CD4-positive, alpha-beta T cell treated with Interleukin-17A for 1 hour (primary cell): ENCODE measurements at places on chromosomes 7 and 10.

GRCh38 chr10:103747193-103747865 lies 108.0 kb downstream of the SH3PXD2A start:
- no peak for DNase-seq

- DNase-seq: no peak
Observed at GRCh38 chr7:41425926-41426325, 277.0 kb downstream of the INHBA start.

GRCh38 chr7:113159746-113160339 lies 41.5 kb upstream of the SMIM30 start:
- no peak for DNase-seq

- no peak for DNase-seq
Observed at GRCh38 chr7:100859856-100860255, 7.3 kb upstream of the TRIP6 start.

- no peak for DNase-seq
Observed at GRCh38 chr7:104931181-104931781, 82.7 kb upstream of the KMT2E start.

DNA sequence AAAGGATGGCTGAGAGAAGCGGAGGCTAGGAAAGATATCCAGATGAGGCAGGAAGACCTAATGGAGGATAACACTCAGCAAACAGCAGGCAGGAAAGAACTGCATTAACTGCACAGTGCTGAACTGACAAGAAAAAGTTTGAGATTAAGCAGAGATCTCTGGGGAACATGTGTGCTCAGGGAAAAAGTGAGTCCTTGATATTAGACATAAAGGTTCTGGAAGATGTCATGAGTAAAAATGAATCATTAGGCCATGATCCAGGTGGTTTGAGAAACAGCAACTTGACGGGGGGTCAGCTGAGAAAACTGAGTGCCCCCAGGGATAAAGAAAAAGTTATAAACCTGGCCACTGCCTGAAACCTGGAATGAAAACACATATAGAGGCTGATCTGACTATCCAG lies 27.3 kb upstream of the ANK3 start:
- DNase-seq: no peak

- no peak for DNase-seq
Observed at GRCh38 chr10:63156236-63156635, 23.1 kb downstream of the NRBF2 start.

DNA sequence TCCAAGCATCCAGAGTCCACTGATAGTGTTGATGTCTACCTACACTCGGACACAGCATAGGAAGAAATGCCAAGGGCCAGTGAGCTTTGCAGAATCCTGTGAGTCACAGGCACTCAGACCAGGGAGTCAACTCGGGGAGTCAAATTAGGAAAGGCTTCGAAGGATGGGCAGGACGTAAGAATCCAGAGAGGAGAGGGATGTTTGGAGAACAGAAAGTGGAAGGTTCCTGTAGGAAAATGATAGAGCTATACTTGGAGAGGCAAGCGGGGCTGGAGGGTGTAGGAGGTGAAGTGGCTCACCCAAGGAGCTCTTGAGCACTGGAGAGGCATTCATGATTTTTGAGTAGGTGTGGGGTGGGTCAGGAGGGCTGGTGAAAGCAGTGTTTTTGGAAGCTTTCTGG lies 3.0 kb downstream of the ZYX start:
- no peak for DNase-seq

DNA sequence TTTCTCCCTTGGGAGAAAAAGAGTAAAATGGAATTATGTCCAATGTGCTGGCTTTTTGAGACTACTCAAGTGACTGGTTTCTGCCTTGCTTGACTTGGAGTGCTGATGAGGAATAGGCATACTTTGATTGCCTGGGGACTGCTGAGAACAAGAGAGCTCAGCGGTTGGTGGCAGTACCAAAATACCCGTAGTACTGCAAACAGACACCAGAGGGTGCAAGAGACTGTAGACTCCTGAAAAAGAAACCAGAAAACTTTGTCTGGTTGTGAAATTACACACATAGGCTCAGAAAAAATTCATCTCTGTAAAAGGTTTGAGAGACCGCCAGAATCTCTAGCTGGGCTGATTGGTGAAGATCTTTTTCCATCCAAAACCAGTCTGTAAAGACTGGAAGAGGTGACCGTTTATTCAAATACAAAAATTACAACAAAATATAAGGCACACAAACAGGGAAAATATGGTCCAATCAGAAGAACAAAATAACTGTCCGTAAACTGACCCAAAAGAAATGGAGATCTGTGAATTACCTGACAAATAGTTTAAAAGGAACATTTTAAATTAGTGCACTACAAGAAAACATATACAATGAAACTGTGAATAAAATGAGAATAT lies 18.5 kb downstream of the BICC1 start:
- peak; percentile 51 for DNase-seq

- DNase-seq: no peak
Observed at GRCh38 chr10:33454554-33454953, 120.1 kb upstream of the NRP1 start.

GRCh38 chr7:19375976-19376375 lies 230.8 kb upstream of the FERD3L start:
- no peak for DNase-seq
